ENCODE measurements at places on chromosomes 7 and 10.

DNA sequence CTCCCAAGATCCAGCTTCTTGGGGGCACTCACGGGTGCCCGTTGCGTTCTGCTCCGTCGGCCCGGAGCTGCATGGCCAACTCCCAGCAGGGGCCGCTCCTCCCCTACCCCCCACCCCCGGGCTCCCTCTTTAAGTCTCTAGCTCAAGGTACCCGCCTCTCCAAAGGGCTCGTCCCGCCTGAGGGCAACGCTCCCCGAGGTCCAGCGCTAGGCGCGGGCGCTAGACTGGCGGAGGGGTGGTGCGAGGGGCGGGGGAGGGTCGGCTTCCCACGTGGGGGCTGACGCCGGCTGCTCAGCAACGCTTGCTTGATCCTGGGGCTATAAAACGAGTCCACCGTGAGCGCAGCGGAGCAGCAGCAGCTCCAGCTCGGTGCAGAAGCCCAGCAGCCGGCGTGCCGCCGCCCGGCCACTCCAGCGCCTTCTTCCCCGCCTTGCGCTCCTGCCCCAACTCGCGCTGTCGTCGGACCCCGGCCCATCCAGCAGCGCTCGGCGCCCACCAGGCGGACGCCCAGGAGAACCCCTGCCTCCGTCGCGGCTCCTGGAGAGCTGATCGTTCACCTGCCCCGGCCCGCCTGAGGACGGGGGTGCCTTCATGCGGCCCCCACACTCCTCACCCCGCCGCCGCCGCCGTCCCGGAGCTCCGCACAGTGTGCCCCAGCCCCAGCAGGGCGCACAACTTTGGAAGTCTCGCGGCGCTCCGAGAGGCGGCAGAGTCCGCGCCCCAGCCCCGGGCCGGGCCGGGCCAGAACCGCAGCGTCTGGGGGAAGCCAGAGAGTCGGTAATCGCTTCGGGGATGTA lies at the start of gene ADRA2A:
Gene ADRA2A, plus strand, starts transcription at position 348 of the 797 bp plus-strand sequence. CDS start 968 bp downstream, outside the sequence.
- no peak for DNase-seq

- DNase-seq: no peak
Measured at GRCh38 chr10:10193848-10194247, 823.8 kb upstream of the CELF2 start.

DNA sequence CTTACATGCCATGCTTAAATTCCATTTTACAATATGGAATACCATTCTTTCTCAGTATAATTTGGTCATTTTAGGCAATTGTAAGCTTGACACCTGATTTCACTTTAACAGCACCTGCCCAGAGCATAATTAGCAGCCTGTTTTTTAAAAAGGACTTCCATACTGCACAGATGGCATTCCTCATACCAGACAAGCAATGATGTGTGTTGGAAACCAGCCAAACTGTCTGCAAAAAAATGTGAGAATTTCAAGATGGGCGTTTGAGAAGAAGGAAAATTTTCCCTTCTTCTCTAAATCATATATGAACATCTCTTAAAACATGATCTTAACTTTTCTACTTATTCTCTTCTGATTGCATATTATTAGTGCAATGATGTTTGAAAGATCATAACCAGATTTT lies 40.4 kb upstream of the AGMO start:
- DNase-seq: no peak

GRCh38 chr7:128836729-128837348 lies 6.6 kb downstream of the FLNC start:
- DNase-seq: no peak

- no peak for DNase-seq
Measured at GRCh38 chr10:36188080-36188453, 546.0 kb upstream of the FZD8 start.

- peak; percentile 76 for DNase-seq
Measured at GRCh38 chr7:41916450-41916927, 213.6 kb upstream of the INHBA start.

Measured in amniotic stem cell (primary cell).